ENCODE measurements at places on chromosomes 4 and X. TPM values are rescaled to one million over a fixed set of nuclear protein-coding genes. Genes with fewer than 3 reads are reported as not detected.

DNA sequence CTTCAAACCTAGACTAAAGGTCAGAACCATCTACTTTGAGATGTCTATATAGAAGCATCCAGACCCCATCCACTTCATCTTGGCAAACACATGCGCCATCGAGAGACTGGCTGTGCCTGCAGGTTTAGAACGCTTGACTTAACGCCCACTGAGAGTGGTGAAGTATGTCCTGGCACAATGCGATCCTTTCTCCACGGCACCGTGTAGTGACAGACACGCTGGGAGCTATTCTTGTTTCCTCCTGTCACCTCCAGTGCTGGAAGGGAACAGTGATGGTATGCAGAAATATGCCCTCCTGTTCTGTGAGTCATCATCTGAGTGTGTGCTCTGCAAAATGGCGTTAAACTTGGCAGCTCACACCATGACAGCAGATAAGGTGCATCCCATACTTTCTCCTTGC lies 330.2 kb downstream of the NLGN4X start:
- no peaks in the 10 kb centered on the region for H3K27me3 ChIP-seq
- no peak overlapping the region for H3K4me3 ChIP-seq
- H3K36me3 ChIP-seq, result no peaks in the 10 kb centered on the region
- DNase-seq, result no peak
- no peak overlapping the region for H3K27ac ChIP-seq

DNA sequence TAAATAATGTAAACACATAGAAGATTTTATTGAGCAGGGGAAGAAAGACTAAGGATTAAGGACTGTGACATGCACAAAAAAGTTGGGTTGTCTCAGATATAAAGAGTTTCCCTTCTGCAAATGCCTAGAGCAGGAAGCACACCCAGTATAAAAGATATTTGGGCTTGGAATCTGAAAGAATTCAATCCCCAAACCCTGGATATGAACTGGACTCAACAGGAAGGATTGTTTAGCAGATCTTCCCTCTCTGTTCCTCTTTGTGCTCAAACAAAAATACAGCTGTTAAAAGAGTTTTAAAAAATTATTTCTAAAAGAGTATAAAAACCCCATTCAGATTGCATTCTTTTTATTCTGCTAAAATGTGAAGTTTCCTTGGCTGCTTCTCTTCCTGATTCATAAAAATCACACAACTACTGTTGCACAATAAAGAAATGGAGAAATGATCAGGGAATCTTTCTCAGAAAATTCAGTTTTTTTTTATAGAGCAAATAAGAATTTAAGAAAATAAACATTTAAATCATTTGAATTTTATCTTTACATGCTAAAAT lies 71.4 kb downstream of the PDLIM5 start:
- DNase-seq, result no peak
- H3K27ac ChIP-seq, result no peak overlapping the region
- H3K4me3 ChIP-seq, result no peak overlapping the region

The GAGE12H gene
- not detected for polyA plus RNA-seq

GRCh38 chr4:54542119-54542438 lies 115.7 kb upstream of the KIT start:
- no peak overlapping the region for H3K4me3 ChIP-seq
- H3K36me3 ChIP-seq, result no peaks in the 10 kb centered on the region
- DNase-seq, result no peak
- no peak overlapping the region for H3K27ac ChIP-seq
- H3K4me1 ChIP-seq, result peaks cover 29% of the 10 kb centered on the region
- no peaks in the 10 kb centered on the region for H3K27me3 ChIP-seq

GRCh38 chr4:135249024-135249423 lies 1047.4 kb upstream of the PABPC4L start:
- no peaks in the 10 kb centered on the region for H3K4me1 ChIP-seq
- no peak overlapping the region for H3K4me3 ChIP-seq
- H3K27ac ChIP-seq, result no peak overlapping the region
- DNase-seq, result no peak
- H3K27me3 ChIP-seq, result no peaks in the 10 kb centered on the region

DNA sequence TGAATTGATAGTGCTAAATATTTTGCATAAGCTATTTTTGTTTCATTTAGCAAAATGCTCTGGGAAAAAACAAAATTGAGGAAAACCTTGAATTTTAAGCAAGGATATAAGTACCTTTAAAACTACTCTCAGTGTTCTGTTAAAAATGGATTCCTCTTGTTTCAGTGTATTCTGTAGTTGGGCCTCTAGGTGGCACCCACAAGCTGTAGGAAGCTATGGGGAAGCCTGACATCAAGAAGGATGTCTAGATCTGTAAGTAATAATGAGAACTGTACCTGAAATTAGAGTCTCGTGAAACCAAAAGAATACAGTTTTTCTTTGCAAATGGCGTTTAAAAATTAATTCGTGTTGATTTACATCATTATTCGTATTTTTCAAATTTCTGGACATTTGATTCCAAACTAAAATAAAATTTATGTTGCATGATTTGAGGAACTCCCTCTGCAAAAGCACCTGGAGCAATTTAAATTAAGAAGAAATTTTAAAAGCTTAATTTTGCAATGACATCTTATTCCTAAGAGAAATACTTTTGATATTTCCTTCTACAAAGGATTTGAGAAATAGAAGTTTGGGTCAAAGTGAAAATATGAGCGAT lies 51.2 kb downstream of the TMPRSS11E start:
- no peaks in the 10 kb centered on the region for H3K4me1 ChIP-seq
- H3K27ac ChIP-seq, result no peak overlapping the region
- no peak overlapping the region for H3K4me3 ChIP-seq

The IL13RA1 gene
- polyA plus RNA-seq, result 27.8 TPM

DNA sequence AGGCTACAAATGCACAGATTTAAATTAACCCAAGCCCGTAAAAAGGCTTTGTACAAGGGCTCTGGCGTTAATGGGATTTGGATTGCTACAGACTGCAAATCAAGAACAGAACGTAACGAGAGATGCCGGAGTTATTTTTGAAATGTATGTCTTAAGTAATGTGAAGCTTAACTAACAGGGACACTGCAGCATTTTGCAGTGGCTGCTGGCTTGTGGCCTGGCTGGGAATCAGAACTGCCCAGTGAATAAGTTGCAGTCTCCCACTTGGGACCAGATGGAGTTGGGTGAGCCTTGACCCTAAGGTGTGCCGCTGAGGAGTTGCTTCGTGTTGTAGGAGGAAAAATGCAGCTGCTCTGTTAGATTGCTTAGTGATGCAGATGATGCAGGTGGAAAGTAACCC lies 318.4 kb downstream of the DHX15 start:
- H3K36me3 ChIP-seq, result no peaks in the 10 kb centered on the region
- no peak for DNase-seq

GRCh38 chr4:76706581-76706980 lies 191.4 kb downstream of the SOWAHB start:
- no peak overlapping the region for H3K4me3 ChIP-seq
- H3K36me3 ChIP-seq, result peaks cover 6% of the 10 kb centered on the region
- H3K27ac ChIP-seq, result no peak overlapping the region
- no peak for DNase-seq
- H3K4me1 ChIP-seq, result peaks cover 33% of the 10 kb centered on the region
- H3K27me3 ChIP-seq, result no peaks in the 10 kb centered on the region

The PDCL2 gene
- not detected for polyA plus RNA-seq

GRCh38 chrX:55340896-55341433 lies 76.2 kb upstream of the PAGE3 start:
- no peaks in the 10 kb centered on the region for H3K36me3 ChIP-seq
- DNase-seq, result no peak
- H3K4me1 ChIP-seq, result peaks cover 7% of the 10 kb centered on the region
- H3K4me3 ChIP-seq, result no peak overlapping the region

DNA sequence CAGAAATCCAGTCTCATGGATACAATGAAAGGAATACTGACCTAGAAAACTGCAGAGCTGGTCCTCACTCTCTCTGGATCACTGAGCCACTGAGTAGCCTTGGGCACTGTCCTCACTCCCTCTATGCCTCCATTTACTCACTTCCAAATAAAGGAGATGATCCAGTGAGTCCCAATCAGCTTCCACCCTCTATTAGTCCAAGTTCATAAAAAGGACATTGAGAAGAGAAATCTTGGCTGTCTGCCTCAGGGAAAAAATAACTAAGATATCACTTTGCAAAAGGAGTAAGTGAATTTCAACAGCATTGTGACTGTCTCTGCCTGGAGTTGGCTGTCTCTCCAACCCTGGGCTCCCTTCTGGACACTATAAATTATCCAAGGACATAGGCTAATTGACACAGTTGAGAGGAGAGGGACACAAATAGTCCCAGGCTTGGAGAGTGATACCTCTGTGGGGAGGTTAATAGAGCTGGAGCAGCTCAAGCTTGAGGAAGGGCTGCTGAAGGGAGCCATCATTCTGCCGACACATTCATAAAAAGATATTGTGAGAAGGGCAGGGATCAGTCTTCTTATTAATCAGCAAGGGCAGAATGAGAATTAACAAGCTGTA lies 572.3 kb downstream of the RAB28 start:
- H3K27me3 ChIP-seq, result no peaks in the 10 kb centered on the region
- no peaks in the 10 kb centered on the region for H3K36me3 ChIP-seq
- H3K27ac ChIP-seq, result no peak overlapping the region

DNA sequence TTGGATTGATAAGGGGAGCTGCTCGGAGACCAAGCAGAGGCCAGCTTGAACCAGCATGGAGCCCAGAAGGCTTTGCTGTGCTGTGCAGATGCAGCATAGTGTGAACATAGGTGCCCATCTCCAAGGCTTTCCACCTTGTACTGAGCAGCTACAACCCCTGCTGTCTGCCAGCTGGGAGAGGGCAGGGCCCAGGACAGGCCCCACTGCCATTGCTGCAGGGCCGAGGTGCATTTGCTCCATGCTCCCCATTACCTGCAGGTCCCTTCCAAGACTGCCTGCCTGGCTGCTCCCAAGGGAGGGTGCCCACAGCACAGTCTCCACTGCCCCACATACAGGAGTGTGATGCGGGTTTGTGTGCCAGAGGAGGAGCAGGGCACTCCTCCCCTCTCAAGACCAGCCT lies 1016.0 kb upstream of the INTU start:
- H3K4me1 ChIP-seq, result no peaks in the 10 kb centered on the region
- no peaks in the 10 kb centered on the region for H3K36me3 ChIP-seq
- H3K27ac ChIP-seq, result no peak overlapping the region
- no peak overlapping the region for H3K4me3 ChIP-seq

GRCh38 chr4:71382900-71383560 lies 44.2 kb downstream of the SLC4A4 start:
- no peak overlapping the region for H3K27ac ChIP-seq
- no peaks in the 10 kb centered on the region for H3K4me1 ChIP-seq
- H3K36me3 ChIP-seq, result no peaks in the 10 kb centered on the region
- H3K4me3 ChIP-seq, result no peak overlapping the region
- no peak for DNase-seq

DNA sequence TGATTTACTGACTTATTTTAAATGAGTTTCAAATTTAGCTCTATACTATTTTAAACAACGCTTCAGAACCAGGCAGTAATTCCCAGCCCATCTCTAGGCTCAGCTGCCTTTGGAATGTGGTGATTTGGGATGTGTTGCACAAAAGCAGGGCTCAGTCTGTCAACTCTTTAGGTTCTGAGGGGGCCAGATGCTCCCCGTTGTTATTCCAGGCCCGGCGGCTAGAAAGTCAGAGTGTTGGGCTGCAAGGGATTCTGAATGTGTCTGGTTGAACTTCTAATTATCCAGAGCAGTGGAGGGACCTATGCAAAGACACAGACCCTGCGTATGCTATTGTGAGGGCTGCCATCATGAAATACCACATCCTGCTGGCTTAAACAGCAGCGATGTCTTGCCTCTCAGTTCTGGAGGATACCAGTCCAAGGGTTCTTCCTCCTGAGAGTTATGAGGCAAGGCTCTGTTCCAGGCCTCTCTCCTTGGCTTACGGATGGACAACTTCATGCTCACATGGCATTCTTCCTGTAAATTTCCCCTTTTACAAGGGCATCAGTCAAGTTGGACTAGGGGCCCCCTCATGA lies 123.2 kb upstream of the TRIM2 start:
- peaks cover 15% of the 10 kb centered on the region for H3K4me1 ChIP-seq
- no peak overlapping the region for H3K27ac ChIP-seq
- no peak overlapping the region for H3K4me3 ChIP-seq

The UBA6 gene
- 142 TPM for polyA plus RNA-seq

DNA sequence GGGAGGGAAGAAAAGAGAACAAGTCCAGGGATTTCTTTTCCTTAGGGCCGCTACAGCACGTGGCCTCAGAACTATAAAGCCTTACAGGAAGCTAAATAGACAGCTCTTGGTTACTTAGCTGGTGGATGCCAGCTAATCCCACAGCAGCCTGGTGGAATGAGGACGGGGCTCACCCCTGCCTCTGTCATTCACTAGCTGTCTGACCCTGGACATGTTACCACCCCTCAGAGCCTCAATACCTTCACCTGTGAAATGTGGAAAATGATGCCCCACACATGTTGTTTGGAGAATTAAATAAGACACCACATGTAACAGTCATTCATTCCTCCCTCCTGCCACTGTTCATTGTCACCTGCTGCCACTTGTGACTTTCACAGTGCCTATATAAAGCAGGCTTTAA lies 15.7 kb downstream of the CCKAR start:
- H3K27ac ChIP-seq, result no peak overlapping the region
- H3K4me1 ChIP-seq, result no peaks in the 10 kb centered on the region
- H3K27me3 ChIP-seq, result no peaks in the 10 kb centered on the region
- no peak for DNase-seq

GRCh38 chrX:3526071-3526470 lies 179.6 kb upstream of the MXRA5 start:
- H3K4me1 ChIP-seq, result no peaks in the 10 kb centered on the region
- no peak overlapping the region for H3K27ac ChIP-seq
- no peaks in the 10 kb centered on the region for H3K36me3 ChIP-seq
- no peaks in the 10 kb centered on the region for H3K27me3 ChIP-seq
- H3K4me3 ChIP-seq, result no peak overlapping the region

DNA sequence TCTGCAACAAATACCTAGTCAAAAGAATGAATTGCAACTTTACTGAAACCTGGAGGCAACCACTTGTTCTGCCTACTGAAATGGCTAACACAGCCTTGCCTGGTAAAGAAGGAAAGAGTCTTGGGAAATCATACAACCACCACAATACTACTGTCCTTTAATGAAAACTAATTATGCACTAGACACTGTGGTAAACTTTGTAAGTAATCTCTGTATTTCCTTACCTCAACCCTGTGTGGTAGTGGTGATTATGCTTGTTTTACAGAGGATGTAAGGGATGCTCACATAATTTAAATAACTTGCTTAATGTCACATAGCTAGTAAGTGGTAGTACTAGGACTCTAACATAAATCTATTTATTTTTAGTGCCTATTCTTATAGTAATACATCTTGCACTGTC lies 44.7 kb downstream of the TMEM156 start:
- no peaks in the 10 kb centered on the region for H3K4me1 ChIP-seq
- H3K27ac ChIP-seq, result no peak overlapping the region
- no peaks in the 10 kb centered on the region for H3K36me3 ChIP-seq
- no peak overlapping the region for H3K4me3 ChIP-seq

The PPP2R2C gene
- 20.2 TPM for polyA plus RNA-seq

- no peaks in the 10 kb centered on the region for H3K4me1 ChIP-seq
- H3K27me3 ChIP-seq, result no peaks in the 10 kb centered on the region
- H3K4me3 ChIP-seq, result no peak overlapping the region
- no peaks in the 10 kb centered on the region for H3K36me3 ChIP-seq
- no peak overlapping the region for H3K27ac ChIP-seq
Measured at GRCh38 chr4:76883147-76883546, 14.8 kb downstream of the SOWAHB start.

The F8A3 gene
- 1.1 TPM for polyA plus RNA-seq

- no peak for DNase-seq
- no peak overlapping the region for H3K27ac ChIP-seq
- no peak overlapping the region for H3K4me3 ChIP-seq
Measured at GRCh38 chrX:10797466-10797865, 177.1 kb upstream of the MID1 start.

The GAB1 gene
- 10.0 TPM for polyA plus RNA-seq

- H3K27me3 ChIP-seq, result no peaks in the 10 kb centered on the region
- no peak overlapping the region for H3K27ac ChIP-seq
- no peak for DNase-seq
- no peaks in the 10 kb centered on the region for H3K36me3 ChIP-seq
- H3K4me3 ChIP-seq, result no peak overlapping the region
Measured at GRCh38 chrX:43345166-43345565, 310.9 kb upstream of the MAOA start.

The TRIM61 gene
- polyA plus RNA-seq, result 0.29 TPM
